GM23338 (cell line): ENCODE measurements at places on chromosomes 5 and 9.
A peak's percentile ranks its signal among the peaks of the same experiment; 100 is the strongest.

- no peak for DNase-seq
These were observed 100.7 kb downstream of the YTHDC2 start for GRCh38 chr5:113614191-113614590.

DNA sequence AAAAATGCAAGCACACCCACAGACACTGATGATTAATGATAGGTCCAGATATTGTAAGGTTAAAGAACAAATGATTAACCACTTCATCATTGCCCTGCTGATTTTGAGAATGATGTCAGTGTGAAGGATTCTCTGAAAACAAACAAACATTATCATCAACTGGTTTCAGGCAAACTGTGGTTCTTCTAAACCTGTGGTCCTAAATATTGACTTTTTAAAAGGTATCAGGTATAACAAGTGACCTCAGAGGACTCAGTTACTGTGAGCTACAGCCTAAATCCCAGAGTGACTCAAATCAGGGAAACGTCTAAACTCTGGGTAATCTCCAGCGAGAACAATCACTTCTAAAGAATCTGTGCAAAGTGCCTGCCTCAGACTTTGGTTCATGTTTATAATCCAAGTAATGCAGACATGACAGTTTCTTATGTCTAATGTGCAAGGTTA lies 172.3 kb upstream of the CDH6 start:
- DNase-seq, result no peak

DNA sequence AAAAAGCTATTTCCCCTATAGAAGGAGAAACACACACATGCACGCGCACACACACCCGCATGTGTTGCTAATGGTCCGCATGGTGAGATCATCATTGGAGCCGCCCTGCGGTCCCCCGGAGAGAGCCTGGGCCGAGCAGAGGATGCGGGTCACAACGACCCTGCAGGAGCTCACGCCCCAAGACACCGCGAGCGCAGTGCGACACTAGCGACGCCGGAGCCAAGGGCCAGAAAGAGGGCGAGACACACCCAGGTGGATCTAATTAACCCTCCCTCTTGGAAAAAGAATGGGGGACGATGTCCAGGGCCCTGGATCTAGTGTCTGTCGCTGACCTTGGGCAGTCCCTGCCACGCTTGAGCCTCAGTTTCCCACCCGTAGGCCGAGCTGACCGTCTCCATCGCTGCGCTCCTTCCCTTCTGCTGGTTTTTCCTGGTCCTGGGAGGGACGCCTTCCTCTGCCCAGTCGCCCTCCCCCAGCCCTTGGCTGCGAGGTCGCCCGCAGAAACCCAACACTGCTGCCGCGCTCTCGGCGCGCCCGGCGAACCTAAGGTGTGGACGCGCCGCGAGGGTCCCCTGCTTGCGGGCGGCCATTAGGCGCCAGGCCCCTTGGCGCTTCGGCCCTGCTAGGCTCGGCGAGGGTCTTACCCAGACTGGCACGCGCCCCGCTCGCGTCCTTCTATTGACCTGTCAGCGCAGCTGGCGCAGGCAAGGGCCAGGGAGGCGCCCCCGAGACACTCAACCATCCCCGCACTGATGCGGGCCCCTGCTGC lies 47.5 kb upstream of the RNF20 start:
- peak; percentile 81 for DNase-seq

GRCh38 chr5:177605078-177605477 lies 5.1 kb downstream of the B4GALT7 start:
- no peak for DNase-seq

GRCh38 chr9:129580211-129580915 lies 40.5 kb downstream of the C9orf50 start:
- no peak for DNase-seq

DNA sequence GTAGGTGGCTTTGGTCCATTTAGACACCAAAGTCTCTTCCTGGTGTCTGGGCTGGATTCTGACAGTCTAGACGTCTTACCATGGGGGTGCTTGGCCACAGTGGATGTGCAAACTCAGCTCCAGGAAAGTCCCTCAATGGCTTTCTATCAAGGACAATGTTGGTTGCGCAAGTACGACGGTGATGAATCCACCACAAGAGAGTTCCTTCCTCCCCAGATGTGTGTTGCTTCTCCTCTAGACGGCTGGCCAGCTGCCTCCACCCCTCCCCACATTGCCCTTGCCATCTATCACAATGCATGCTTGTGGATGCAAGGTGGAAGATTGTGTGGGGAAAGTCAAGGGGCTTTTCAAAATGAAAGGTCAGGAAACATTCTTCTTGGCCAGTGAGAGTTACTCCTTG lies 89.7 kb upstream of the IRX2 start:
- no peak for DNase-seq

DNA sequence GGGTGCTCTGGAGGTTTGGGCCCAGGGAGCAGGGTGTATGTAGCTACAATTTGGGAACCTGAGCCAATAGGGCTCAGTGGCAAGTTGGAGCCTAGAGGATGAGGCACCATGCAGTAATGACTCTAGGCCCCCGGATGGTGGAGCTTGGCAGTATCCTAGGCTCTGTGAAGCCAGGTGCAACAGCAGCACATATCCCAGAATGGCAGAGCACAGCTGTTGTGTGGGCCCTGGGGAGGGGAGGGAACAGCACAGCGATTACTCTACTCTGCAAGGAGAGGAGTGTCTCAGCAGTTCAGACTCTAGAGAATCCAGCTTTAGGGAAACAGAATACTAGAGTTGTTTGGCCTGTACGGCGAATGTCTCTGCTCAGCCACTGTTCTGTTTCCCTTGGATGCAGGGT lies 56.1 kb downstream of the LRRTM2 start:
- peak; percentile 28 for DNase-seq

GRCh38 chr9:78074385-78075291 lies 43.0 kb upstream of the GNAQ start:
- DNase-seq, result no peak

DNA sequence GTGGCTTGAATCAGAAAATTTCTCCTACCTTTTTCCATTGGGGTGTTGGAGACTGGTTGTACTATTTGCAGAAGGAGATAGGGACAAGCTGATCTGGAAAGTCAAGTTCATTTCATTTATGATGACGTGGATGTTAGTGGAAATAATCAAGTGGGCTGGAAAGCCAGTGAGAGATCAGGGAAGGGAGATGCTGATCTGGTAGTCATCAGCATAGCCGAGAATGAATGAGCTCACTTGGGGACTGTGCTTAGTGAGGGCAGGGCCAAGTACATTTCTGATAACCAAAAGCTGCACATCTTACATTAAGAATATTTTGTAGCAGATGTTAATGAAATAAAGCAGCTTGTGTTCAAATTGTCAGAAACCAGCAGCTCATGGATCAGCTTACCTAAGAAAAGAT lies 12.1 kb downstream of the MAN2A1 start:
- no peak for DNase-seq

- peak; percentile 68 for DNase-seq
These were observed 1.9 kb downstream of the PCSK5 start for GRCh38 chr9:75892216-75892911.
